Stimulated activated CD8-positive, alpha-beta memory T cell treated with anti-CD3 and anti-CD28 coated beads, Interleukin-7, amount 100 ng/mL, for 48 hours (primary cell): ENCODE measurements at places on chromosomes 3 and 15.

- no peak for DNase-seq
Measured at GRCh38 chr15:96359616-96360521, 29.4 kb downstream of the NR2F2 start.

DNA sequence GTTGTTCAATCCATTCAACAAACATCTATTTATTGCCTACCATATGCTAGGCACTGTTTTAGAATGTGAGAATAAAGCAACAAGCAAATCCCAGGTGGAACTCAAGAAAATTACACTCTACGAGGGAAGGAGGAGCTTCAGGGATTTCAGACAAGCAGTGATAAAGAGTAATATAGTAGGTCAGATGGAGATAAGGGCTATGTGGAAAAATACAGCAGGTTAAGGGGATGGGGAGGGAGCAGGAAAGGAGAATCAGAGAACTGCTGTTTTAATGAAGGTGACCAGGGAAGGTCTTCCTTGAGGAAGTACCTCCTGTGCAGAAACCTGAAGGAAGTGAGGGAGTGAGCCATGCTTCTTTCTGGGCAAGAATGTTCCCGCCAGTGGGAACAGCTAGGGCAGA is 47.2 kb upstream of the NEO1 start:
- DNase-seq, result no peak

GRCh38 chr3:31833391-31834190 is 147.5 kb downstream of the OSBPL10 start:
- no peak for DNase-seq

GRCh38 chr3:33624756-33625155 is 93.3 kb downstream of the CLASP2 start:
- DNase-seq, result no peak

- no peak for DNase-seq
Measured at GRCh38 chr15:98876451-98877369, 130.9 kb downstream of the PGPEP1L start.

GRCh38 chr3:162130582-162130981 is 634.0 kb downstream of the OTOL1 start:
- DNase-seq, result no peak

- no peak for DNase-seq
Measured at GRCh38 chr3:184430940-184431339, 51.1 kb downstream of the CHRD start.

DNA sequence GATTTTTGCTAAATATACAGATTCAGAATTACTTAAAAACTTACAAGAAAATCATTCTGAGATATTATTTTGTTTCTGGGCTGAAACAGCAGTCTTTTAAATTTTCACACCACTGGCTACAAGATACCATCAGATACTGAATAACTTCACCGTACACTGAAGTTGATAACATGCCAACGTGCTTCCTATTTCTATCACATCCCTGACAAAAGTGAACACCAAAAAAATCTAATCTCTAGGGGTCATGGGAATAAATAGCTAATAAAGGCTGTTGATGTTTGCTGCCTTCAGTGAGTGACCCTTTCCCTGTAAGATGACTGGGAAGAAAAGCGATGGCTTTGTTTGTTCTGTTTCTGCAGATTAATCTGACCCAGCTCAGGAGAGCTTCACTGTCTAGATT is 120.5 kb downstream of the DUT start:
- no peak for DNase-seq

DNA sequence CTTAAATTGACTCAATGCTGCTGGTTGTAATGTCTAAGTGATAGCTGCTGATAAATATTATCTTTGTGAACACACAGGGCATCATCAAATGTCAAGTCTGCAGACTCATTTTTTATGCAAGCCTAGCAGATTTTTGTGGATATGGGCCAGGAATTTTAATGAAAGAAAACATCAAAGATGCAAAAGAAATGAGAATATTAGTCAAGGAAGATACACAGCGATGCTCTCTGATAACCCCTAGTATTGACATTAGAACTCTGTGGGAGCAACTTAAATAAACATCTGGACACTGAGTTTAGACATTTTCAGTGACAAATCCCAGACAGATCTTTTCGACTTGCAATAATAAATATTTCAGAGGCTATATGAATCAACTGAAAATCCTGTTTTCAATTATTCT is 28.3 kb downstream of the POLR2M start:
- DNase-seq, result no peak

DNA sequence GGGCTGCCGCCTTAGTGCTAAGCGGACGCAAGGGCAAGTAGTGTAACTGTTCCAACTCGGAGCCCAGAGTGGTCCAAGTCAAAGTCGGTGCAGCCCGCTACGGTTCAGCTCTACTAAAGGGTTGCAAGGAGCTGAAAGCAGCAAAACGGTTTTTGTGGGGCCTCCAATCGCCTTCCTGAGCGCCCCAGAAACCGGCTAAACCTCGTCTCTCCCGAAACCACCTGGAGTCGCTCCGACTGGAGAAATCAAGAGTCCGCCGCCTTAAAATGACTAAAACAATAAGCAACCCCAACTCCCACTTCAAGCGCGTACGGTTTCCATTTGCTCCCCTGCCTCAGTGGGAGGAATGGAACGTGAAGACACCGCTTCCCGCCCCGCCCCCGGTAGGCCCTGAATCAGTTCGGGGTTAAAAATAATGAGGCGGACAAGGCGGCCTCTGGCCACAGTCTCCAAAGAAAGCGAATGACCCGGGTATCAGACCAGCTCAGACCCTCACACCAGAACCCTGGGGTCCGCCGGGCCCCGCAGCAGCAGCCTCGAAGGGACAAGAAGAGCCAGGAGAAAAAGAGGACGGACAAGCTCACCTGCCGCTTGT is 401 bp downstream of the SEC11A start:
- peak; percentile 42 for DNase-seq

- DNase-seq, result no peak
Measured at GRCh38 chr15:69731081-69731330, 278.4 kb downstream of the RPLP1 start.

DNA sequence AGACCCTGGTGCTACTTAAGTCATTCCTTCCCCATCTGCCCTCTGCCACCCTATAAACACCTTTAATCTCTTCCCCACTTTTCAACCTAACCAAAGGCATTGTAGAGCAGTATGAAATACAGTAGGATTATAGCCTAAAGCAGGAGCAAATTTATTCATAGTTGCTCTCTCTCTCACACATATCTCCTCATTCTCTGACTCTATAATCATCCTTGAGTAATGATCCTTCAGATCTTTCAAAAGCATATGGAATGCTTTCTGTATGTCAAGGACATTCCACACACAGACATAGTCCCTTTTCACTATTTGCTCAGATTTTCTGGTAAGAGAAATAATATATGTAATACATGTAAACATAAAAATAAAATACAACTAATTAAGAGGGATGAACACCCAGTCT is 54.1 kb downstream of the TRPC1 start:
- no peak for DNase-seq

GRCh38 chr3:169227911-169228310 is 435.6 kb downstream of the MECOM start:
- no peak for DNase-seq

DNA sequence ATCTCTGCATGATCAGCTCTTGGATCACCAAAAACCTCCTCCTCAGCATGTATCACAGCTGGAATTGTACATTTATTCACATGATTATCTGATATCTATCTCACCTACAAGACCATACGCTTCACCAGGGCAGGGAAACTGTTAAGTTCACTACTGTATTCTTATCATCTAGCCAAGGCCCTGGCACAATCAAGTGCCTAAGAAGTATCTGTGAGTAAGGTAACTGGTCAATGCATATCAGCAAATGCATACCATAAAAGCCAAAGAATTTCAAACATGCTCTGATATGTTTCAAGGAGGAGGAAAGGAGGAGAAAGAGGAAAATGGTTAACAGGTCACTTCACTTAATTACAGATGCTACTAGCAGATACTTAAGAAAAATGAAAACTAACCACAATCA is 158.4 kb downstream of the LIPC start:
- DNase-seq, result no peak

- no peak for DNase-seq
Measured at GRCh38 chr3:126025862-126026261, 56.9 kb downstream of the ROPN1B start.

- no peak for DNase-seq
Measured at GRCh38 chr3:153463895-153464294, 301.9 kb downstream of the RAP2B start.

DNA sequence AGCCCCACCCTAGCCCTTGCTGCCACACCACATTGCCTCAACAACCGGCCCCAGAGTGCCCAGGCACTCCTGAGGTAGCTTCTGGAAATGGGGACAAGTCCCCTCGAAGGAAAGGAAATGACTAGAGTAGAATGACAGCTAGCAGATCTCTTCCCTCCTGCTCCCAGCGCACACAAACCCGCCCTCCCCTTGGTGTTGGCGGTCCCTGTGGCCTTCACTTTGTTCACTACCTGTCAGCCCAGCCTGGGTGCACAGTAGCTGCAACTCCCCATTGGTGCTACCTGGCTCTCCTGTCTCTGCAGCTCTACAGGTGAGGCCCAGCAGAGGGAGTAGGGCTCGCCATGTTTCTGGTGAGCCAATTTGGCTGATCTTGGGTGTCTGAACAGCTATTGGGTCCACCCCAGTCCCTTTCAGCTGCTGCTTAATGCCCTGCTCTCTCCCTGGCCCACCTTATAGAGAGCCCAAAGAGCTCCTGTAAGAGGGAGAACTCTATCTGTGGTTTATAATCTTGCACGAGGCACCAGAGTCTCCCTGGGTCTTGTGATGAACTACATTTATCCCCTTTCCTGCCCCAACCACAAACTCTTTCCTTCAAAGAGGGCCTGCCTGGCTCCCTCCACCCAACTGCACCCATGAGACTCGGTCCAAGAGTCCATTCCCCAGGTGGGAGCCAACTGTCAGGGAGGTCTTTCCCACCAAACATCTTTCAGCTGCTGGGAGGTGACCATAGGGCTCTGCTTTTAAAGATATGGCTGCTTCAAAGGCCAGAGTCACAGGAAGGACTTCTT is 39.1 kb downstream of the MESD start:
- no peak for DNase-seq

GRCh38 chr15:66767240-66767659 is 65.2 kb downstream of the SMAD6 start:
- no peak for DNase-seq

DNA sequence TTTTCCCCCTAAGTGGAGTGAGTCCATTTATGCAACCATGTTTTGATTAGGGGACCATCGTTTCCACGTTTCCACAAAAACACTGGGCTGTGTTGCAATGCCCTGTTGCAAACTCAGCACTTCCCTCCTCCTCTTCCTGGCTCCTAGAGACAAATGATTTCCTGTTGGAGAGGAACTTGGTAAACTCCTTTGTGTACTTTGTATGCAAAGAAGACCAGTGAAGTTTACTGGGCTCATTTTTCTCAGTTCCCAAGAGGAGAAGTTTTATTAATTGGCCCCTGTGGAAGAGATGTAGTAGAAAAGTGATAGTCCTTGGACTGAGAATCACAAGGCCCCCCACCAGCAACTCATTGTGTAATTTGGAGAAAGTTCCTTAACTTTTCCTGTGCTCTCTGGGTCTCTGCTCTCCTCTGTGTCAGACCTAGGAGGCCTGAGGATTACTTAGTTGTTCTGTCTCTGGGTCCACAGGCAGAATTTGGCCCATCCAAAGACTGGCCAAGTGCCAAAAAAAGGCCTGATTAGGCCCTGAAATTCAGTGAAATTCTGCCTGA is 95.0 kb downstream of the ATG7 start:
- no peak for DNase-seq

DNA sequence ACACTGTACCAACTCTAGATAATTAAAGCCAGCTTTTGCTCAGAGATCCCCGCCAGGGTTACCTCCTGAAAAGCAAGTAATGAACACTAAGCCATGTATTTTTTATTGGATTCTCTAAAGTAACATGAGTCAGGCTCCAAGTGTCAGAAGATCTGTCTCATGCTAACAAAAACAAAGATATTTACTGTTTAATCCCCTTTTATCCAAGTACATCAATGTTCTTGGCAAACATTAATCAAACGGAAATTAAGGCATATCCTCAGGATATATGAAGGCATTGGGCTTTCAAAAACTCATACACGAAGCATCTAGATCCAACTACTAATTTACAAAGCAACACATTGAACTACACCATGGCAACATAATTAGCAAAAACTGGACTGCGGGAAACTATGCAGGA is 37.2 kb downstream of the MYO5A start:
- no peak for DNase-seq

- DNase-seq, result no peak
Measured at GRCh38 chr15:38202361-38202760, 50.3 kb upstream of the SPRED1 start.

GRCh38 chr15:92663250-92663951 is 7.8 kb upstream of the FAM174B start:
- DNase-seq, result peak; percentile 3

GRCh38 chr15:68192117-68192516 is 13.0 kb downstream of the CALML4 start:
- no peak for DNase-seq

- DNase-seq, result no peak
Measured at GRCh38 chr3:189776149-189776824, 145.1 kb downstream of the TP63 start.

GRCh38 chr15:31004220-31004733 is 12.8 kb upstream of the MTMR10 start:
- no peak for DNase-seq

DNA sequence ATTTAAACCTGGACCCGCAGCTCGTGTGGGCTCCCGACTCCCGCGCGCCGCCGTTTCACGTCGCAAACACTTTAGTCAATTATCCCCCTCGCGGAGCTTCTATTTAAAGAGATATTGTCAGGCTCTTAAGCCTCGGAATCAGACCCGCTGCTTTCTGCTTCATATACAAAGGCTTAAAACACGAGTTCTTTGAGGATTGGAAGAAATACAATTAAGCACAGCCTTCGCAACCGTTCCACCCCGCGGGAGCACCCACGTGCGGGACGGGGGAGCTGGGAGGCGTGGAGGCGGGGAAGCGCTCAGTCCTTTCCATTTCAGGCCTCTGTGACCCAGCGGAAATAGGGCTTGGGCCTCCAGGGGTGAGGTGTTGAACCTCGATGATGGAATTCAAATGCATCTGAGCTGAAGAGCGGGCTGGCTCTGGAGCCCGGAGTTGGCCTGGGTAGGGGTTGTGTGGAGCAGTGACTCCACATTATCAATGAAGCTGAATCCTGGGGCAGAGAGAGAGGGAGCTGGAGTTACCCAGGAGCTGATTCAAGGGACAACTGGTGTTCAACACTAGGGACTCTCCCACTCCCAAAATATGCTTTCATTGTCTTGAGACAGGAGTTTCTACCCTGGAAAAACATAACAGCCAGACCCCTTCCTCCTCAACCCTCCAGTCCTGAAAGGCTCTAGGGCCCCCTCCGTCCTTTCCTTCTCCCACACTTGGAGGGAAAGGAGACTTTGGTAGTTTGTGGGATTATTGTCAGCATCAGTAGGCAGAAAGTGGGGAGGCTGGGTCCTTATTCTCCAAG is 2.4 kb downstream of the ANKRD63 start:
- DNase-seq, result no peak

DNA sequence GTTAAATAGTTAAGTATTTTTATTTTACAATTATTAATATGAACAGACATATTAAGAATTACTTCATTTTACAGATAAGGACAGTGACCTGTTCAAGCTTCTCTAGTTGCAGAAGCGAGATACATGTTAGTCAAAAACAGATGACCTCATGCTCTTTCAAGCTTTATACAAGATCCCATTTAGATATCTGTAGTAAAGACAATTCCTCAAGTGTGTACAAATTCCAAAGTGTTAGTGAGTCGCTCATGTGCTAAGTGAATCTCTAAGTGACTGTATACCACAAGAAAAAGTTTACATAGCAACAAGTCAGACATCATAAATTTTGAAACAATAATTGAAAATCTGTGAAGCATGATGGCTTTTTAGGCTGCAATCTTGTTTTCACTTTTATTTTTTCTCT is 293.8 kb downstream of the ROBO1 start:
- DNase-seq, result no peak
